Liver (tissue), 10 donors: ENCODE measurements at places on chromosomes 16 and 17. TPM values are rescaled to one million over a fixed set of nuclear protein-coding genes. Genes with fewer than 3 reads are reported as not detected.

COIL gene
- 6.9 TPM for polyA plus RNA-seq

HCRT gene
- not detected for polyA plus RNA-seq

DNA sequence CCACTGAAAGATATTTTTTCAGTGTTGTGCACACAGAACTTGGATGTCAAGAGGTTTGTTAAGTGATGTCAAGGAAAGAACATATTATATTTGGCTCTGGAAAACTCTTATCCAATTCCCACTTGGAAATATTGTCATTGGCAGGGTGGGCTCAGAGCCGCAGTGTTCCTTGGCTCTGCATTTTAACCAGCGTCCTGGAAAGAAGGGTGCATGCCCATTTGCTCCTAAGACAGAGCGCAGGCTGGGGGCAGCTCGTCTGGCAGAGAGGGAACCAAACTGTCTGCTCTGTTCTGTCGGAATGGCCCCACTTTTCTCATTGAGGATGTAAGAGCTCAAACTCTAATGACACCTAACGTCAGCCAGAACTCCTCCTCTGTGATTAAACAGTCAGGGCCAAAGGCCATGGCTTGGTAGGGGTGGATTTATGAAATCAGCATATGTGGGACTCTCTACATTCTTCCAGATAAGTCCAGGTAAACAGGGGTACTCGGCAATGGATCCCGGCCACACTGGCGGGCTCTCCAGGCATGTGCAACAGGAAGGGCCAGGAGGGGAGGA is 18.0 kb downstream of the SLC47A1 start:
- no peak for DNase-seq
- H3K27ac ChIP-seq: peak overlapping the region; percentile 97
- H3K27me3 ChIP-seq: no peaks in the 10 kb centered on the region
- peaks cover 51% of the 10 kb centered on the region for H3K4me1 ChIP-seq

DNA sequence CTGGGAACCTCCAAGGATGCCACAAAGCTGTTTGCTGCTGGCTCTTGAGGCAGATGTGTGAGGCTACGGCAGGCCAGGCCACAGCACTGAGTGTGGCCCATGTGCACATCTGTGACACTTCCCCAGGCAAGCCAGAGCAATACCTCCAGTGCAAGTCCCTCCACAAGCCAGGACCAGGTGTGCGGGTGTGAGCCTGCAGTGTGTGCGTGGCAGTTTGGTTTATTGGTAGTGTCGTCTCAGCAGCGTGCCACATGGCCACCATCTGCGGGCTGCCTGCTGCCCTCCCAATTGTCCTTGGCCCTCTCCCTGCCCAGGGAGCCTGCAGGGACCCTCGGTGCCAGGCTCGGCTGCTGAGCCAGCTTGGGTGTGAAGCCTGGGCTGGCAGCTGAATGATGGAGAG is 9.9 kb upstream of the SREBF1 start:
- no peak overlapping the region for H3K4me3 ChIP-seq
- peaks cover 17% of the 10 kb centered on the region for H3K4me1 ChIP-seq
- no peak for DNase-seq
- no peak overlapping the region for H3K27ac ChIP-seq

GRCh38 chr16:11003141-11003540 is 58.8 kb downstream of the CLEC16A start:
- peaks cover 18% of the 10 kb centered on the region for H3K36me3 ChIP-seq
- no peak for DNase-seq
- no peak overlapping the region for H3K4me3 ChIP-seq
